Gastroesophageal sphincter (tissue), 4 donors: ENCODE measurements at places on chromosomes 3 and 15. TPM values are rescaled to one million over a fixed set of nuclear protein-coding genes. Genes with fewer than 3 reads are reported as not detected.

The ACTC1 gene
- total RNA-seq: 24.2 TPM

GRCh38 chr3:40690749-40691451, 166.1 kb downstream of the ZNF621 start:
- peak; percentile 86 for ATAC-seq

The MUC20 gene
- 2.0 TPM for total RNA-seq

DNA sequence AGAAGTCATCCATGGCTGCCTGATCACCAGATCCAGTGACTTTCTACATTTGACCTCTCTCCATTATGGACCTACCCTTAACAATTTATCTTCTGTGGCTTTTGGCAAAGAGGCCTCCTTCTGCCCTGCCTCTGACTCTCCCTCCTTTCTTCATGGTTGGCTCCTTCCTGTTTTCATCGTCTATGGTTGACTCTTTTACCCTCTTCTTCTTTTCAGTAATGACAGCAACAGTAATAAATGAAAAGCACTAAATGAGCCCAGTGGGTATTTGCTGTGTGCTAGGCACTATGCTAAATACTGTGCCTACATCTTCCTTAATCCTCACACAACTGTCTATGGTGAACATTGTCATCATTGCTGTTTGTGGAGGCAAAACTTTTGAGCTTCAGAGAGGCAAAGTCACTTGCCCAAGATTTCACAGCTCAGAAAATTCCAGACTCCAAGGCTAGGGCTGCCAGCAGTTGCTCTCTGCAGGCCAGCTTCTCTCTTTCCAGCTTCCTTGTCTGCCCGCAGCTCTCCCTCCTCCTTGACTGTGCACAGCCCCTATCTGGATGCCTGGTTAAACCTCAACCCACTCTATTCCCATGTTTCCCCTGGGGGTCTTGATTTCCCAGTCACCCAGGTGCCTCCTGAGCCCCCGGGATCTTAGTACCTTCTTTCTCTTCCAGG, 24.6 kb downstream of the ITPR1 start:
- no peak for ATAC-seq

GRCh38 chr3:52068055-52068571, 11.7 kb upstream of the DUSP7 start:
- no peak for ATAC-seq

DNA sequence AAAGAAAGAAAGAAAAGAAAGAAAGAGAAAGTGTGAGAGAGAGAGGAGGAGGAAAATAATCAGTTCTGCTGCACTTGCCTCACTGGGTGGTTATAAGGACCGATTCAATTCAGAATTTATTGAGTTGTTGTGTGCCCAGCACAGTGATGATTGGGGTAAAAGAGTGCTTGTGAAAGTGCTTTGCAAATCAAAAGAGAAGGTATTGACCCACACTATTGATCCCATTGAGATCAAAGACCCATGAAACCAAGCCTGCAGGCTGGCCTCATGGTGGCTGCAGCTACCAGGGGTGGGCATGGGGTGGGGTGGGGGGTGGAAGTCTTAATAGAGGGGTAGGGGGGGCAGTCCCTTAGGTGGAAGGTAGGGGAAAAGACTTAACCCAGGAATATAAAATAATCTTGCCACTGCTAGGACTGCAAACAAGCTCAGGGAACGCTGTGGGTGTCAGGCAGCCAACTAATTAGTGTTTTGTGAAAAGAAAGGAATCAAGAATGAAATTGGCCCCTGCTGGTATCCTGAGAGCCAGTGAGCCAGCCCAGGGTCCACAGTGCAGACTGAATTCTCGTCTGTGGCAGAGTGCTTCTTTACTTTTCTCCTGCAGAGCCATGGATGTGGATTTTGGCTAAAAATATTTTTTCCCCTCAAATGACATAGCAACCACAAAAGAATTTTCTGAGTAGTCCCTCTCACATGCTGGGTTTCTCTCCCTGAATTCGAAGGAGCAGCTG, 34.2 kb downstream of the CLEC3B start:
- ATAC-seq: no peak

The WDR93 gene
- 0.15 TPM for total RNA-seq

The NRROS gene
- 6.6 TPM for total RNA-seq

- ATAC-seq: no peak
Observed at GRCh38 chr3:188240189-188240981, 86.4 kb downstream of the LPP start.

- ATAC-seq: peak; percentile 60
Observed at GRCh38 chr3:47578691-47579632, at the start of gene CSPG5. Gene CSPG5 (minus strand): TSS chr3:47578865. CDS start chr3:47578693, 172 bp downstream.

GRCh38 chr3:166484470-166484869, 647.2 kb upstream of the BCHE start:
- no peak for ATAC-seq

DNA sequence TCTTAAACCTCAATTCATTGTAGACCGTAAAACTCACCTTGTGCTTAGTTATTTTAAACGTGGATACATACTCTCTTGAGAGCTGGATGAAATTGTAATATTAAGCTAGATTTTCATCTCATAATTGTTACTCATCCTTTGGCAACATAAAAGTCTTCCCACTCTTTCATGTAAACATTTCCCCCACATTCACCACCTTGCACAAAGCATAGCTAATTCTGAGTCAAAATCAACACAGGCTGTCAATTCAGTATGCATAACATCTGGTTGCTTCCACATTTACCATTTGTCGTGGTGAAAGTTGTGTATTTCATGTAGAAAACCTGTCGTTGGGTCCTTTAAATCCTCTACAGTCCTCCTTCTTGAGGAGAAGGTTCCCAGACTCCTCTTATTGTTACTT, 524.6 kb downstream of the OTOL1 start:
- no peak for ATAC-seq

The HCLS1 gene
- 27.1 TPM for total RNA-seq

DNA sequence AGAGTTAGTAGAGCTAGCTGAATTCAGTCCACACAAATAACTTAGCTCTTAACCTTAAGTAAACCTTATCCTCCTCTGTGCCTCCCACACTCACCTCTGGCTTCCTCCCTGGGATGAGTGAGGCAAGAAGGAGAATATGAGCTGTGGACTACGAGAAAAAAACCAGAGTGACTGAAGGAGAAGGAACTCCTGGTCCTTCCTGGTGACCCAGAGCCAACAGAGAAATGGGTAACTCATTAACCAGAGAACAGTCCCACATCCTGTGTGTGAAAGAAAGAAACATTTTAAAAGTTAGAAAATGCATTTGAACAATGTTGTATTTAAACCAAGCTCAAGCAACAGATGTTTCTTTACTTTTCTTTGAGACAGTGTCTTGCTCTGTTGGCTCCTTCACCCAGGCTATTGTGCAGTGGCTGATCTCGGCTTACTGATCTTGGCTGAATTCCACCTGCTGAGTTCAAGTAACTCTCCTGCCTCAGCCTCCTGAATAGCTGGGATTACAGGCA, 27.5 kb upstream of the FAM81A start:
- no peak for ATAC-seq

The FSIP1 gene
- total RNA-seq: 0.94 TPM

The GOLGA8J gene
- not detected for total RNA-seq

DNA sequence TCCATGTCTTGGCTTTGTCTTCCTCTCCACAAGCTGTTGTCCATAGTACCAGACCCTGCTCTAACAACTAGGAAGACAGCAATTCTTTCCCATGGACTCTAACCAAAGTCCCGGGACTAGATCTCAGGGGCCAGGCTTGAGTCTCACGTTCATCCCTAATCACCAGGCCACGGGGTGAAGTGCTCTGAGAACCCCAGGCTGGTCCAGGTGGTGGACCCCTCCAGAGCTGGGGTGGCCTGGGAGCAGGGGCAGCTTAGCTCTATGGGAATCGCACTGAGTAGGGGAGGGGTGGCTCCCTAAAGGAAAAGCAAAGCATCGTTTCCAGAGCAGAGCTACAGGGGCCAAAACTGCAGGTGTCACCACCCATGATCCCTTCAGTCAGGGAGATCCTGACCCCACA, 150.9 kb downstream of the TPRA1 start:
- ATAC-seq: no peak

The CMTM8 gene
- 3.1 TPM for total RNA-seq

DNA sequence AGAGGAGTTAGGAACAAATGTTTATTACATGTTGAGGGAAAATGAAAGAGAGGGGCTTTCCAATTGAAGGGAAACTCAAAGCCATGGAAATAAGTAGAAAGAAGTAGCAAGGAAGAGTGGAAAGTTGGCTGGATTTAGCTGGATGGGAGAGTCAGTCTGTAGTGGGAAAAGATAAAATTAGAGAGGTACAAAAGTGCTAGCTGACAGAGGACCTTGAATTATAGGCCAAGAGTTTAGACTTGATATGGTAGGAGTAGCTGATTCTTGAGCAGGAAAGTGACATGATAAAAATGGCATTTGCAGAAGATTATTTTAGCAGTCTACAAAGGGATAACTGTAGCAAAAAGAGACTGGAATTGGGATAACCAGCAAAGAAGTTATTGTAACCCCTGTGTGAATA, 425.8 kb downstream of the ROBO1 start:
- ATAC-seq: no peak

GRCh38 chr3:129878355-129878754, 15.2 kb downstream of the TMCC1 start:
- ATAC-seq: no peak

- ATAC-seq: no peak
Observed at GRCh38 chr3:47782446-47783308, 984 bp upstream of the SMARCC1 start.

DNA sequence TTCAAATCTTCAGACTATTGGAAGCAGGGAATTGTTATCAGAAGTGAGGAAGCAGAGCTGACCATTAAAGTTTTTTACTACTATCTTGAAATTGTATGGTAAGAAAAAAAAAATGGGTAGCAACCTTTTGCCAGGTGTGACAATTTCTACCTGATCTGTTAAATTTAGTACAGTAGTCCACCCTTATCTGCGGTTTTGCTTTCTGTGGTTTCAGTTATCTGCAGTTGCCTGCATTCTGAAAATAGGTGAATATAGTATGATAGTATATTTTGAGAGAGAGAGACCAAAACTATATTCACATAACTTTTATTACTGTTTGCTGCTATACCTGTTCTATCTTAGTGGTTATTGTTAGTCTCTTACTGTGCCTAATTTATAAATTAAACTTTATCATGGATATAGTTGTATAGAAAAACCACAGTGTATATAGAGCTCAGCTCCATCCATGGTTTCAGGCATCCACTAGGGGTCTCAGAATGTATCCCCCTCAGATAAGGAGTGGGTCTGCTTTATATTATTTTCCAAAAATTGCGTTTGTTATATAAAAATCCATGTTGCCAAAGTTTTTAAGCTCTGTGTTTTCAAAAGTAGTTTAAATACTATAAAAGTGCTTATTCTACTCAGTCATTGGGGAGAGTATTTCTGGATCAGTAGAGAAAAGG, 69.9 kb downstream of the PTPRG start:
- ATAC-seq: no peak

The TPRG1 gene
- 2.8 TPM for total RNA-seq

GRCh38 chr15:26171266-26171665, 308.1 kb upstream of the ATP10A start:
- ATAC-seq: no peak

DNA sequence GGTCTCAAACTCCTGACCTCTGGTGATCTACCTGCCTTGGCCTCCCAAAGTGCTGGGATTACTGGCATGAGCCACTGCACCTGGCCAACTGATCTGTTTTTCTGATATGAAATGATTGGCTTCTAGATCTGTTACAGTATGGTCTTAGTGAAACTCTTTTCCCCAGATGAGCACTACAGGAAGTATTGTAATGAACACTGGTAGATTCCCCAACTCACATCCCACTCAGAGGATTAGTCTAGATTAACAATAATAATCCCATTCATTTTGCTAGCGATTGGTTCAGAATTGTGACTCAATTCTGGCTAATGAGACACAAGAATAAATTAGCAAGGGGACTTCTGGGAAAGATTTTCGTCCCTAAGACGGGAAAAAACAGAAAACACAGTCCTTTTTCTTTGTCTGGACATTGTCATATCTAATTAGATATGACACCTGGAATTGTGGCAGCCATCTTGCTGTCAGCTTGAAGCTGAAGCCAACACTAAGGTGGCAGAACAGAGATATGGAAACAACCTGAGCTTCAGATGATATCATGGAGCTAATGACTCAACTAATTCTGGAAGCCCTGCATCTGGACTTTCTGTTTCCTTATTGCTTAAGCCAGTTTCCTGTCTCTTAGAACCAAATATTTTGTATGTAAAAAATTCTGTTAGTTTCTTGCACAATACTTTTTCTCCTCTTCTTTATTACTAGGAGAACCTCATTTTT, 17.4 kb upstream of the NPTN start:
- ATAC-seq: peak; percentile 60

The FBXW12 gene
- total RNA-seq: not detected

GRCh38 chr3:48405971-48406370, 23.9 kb downstream of the PLXNB1 start:
- no peak for ATAC-seq

The POPDC2 gene
- total RNA-seq: 51.4 TPM

The C3orf20 gene
- not detected for total RNA-seq

DNA sequence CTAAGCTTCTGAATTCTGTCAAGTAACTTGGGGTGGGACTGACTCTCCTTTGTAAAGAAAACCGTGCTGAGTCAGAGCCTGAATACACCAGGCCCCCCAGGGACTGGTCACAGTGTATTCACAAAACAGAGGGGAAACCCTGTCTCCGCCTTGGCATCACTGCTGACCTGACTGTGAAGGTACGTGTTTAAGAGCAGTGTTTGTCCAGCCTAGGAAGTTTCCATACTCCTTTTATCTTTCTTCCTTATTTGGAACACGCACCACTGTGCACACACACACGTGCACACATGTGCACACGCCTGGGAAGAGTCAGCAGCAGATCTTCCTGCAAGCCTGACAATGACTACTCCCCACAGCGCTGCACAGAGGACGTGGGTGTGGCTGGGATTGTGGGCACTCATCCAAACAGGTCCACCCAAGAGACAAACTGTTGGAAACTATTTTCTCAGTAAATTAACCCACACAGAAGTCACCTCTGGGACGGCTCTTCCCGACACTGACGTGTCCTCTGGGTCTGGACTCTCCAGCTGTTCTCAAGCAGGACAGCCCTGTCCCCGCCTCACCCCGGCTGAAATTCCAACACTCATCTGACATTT, 87.7 kb downstream of the ATP10A start:
- ATAC-seq: peak; percentile 77

DNA sequence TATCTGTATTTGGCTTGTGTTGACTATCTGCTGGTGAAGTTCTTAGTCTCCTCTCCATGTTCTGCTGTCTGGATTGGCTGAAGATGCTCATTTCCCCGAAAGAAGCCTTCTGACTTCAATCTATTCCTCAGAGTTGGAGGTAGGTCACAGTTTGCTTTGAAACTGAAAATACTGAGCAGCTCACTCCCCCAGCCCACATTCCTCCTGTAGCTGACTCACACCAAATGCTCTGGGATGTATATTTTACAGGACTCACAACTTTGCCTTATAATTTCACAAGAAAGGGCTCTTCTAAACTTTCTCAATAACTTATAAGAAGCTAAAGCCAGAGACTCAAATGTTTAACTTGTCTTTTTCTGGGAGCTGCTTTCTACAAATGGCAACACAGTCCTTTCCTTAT, 36.3 kb upstream of the SNX4 start:
- ATAC-seq: no peak

The SENP8 gene
- 0.92 TPM for total RNA-seq

- ATAC-seq: no peak
Observed at GRCh38 chr15:68149059-68149458, 56.1 kb downstream of the CALML4 start.

- no peak for ATAC-seq
Observed at GRCh38 chr15:88061452-88061851, 195.1 kb downstream of the NTRK3 start.

- no peak for ATAC-seq
Observed at GRCh38 chr3:71684046-71684756, 41.0 kb downstream of the EIF4E3 start.

- ATAC-seq: peak; percentile 89
Observed at GRCh38 chr3:57983734-57984518, 24.3 kb upstream of the FLNB start.
